ENCODE measurements at places on chromosomes 16 and 17. TPM values are rescaled to one million over a fixed set of nuclear protein-coding genes. Genes with fewer than 3 reads are reported as not detected.

- DNase-seq, result no peak
Measured at GRCh38 chr17:58630883-58631522, 60.8 kb downstream of the TEX14 start.

- no peak for DNase-seq
Measured at GRCh38 chr17:14950686-14951085, 314.4 kb downstream of the PMP22 start.

- no peak for DNase-seq
Measured at GRCh38 chr16:13552960-13553257, 367.0 kb upstream of the ERCC4 start.

DNA sequence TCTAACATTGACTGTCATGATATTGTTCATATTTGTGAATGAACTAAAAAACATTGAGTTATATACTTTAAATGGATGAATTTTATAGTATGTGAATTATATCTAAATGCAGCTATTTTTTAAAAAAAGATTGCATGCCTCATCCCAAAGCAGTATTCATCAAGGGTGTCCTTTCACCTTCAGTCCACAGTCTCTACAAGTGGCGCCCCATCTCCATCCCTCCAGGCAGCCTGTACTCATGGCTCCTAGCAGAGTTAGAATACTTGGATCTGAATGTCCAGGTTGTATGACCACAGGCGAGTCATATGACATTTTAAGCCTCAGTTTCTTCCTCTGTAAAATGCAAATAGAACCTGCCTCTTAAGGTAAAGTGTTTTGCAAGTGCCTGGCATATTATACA lies 69.8 kb downstream of the TMEM100 start:
- DNase-seq, result no peak

- no peak for DNase-seq
Measured at GRCh38 chr16:7946142-7946541, 613.5 kb downstream of the RBFOX1 start.

GRCh38 chr16:67270931-67271338 lies 8.4 kb upstream of the PLEKHG4 start:
- DNase-seq, result no peak

GRCh38 chr17:74484066-74484465 lies 17.6 kb downstream of the CD300A start:
- no peak for DNase-seq

DNA sequence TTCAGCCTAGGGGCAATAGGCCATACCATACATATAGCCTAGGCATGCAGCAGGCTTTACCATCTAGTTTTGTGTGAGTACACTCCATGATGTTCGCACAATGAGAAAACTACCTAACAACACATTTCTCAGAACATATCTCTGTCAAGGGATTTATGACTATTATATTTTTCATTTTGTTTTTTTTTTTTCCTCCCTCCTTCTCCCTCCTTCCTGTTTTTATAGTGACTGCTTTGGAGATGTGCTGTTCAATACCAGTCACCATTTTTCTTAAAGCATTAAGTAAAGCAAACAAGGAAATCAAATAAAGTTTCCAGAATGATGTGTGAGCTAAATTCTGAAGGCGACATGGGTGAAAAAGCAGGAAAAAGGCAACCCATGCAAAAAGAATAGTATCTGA lies 194.6 kb downstream of the STX8 start:
- no peak for DNase-seq

The SHISA9 gene
- total RNA-seq, result 0.30 TPM

Measured in left ventricle myocardium inferior (tissue), 1 donor.